ENCODE measurements at places on chromosomes 7 and 10.

DNA sequence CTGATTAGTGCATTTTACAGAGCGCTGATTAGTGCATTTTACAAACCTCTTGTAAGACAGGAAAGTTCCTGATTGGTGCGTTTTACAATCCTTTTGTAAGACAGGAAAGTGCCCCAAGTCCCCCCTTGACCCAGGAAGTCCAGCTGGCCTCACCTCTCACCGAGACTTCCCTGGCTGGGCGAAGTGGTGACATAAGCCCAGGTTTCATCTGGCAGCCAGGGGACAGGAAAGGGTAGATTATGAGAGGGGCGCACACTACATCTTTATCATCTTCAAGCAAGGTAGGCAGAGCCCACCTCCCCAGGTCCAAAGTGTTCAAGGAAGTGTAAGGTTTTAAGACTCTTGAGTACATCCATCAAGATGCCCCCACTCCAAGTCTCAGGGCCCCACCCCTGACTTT is 5.5 kb upstream of the GDF10 start:
- no peak for DNase-seq

GRCh38 chr7:141128506-141128905 is 54.6 kb downstream of the TMEM178B start:
- no peak for DNase-seq

DNA sequence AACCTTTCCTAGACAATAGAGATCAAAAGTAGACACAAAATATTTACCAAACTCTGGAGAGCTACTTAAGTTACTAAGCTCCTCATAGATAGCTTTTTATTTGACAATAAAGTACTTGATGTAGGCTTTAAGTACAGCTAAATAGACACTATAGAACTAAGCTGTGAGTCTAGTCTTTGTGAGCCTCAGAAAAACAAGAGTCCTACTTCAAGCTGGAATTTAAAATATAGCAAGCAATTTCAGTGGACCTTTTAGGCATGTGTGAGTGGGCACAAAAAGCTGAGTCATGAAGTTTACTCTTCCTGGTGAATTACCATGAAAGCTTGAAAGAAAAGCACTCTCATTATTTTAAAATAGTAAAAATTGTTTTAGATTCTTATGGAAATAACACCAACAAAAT is 76.1 kb downstream of the ADD3 start:
- DNase-seq: peak; percentile 19

GRCh38 chr10:89966211-89966610 is 264.8 kb downstream of the KIF20B start:
- no peak for DNase-seq

- no peak for DNase-seq
Measured at GRCh38 chr7:127245607-127246006, 7.1 kb downstream of the GRM8 start.

DNA sequence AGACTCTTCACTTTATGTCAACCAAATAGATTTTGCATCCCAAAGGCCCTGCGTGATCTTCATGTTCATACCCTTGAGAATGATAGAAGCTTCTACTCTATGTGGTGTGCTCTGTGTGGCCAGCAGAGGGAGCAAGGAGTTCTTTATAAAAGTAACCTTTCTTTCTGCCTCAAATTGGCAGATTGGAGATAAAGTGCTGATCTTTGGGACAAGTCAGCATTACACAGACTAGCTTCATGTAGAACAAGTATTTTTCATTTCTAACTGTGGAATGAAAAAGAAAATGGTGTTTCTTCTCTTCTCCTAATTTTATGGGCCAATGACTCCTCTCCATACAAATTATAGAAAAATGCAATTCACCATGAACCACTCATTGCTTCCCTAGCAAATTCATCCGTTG is 1214.1 kb downstream of the SORCS1 start:
- peak; percentile 60 for DNase-seq

- DNase-seq: no peak
Measured at GRCh38 chr7:130397051-130397757, 16.9 kb downstream of the CPA1 start.
